ENCODE measurements at places on chromosomes 13 and 19.

DNA sequence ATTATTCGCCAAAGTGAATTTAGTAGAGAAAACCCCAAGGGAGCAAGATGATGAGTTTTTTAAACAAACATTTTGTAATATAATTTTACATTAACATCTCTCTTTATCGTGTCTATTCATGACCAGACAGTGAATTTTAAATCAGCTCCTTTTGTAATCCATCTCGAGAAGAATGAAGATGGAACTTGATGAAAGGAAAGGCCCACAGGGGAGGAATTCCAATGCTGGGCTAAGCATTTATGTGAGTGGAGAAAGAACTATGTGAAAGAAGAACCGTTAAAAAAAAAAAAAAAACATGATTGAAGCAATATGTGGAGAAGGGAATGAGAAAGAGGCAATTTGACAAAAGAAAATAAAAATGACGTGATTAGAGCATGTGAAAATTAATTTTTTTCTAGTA is 170.6 kb downstream of the KCTD12 start:
- DNase-seq, result no peak

DNA sequence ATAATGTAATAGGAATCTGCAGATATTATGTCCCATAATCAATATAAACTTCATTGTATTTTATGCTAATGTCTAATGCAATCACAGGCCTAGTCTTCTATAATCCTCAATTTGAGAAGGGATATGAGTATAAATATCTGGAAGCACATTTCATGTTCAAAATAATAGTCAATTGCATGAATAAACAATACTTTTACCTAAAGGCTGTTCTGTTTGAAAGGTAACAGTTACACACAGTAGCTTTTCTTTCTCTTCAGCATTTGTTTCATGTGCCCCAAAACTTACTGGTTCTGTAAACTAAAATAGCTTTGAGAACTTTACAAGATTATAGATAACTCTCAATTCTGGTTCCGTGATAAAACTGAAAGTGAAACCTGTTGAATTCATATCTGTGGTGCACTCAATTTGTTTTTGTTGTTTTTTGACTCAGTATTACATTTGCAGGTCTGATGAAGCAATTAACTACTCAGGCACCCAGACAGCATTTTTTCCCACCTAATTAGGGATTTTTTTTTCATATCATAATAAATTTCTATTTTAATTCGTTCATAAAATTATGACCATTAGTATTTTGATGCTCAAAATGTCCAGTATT is 1193.8 kb downstream of the SLITRK1 start:
- DNase-seq, result no peak

DNA sequence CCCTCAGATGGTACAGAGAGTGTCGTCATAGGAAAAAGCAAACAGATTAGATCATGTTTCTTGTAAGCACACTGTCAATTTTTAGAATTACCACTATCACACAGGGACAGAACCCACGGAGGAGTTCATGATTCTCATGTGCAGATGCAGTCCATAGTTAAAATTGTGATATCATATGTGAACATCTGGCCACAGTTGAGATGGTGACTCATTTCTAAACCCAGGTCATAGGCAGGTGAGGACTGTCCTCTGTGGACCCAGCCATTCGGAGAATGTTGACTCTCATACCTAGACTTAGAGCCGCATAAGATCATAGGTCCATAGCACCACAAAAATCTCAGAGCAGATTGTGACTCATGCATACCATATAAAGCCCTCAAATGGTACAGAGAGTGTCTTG is 17.8 kb upstream of the ZNF730 start:
- DNase-seq, result no peak

DNA sequence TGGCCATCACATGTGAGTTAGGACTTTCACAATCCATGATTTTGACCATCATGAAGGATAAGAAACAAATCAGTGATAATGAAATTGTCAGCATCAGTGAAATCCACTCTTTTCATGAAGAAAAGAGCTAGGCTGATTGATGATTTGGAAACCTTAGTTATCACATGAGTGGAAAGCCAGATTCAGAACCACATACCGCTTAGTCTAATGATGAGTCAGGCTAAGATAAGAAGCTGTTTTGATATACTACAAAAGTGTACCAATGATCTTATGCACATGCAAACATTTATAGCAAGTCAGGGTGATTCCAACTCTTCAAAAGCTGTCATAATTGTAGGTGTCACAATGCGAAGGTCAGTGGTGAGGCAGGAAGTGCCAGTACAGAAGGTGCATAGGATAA is 519.3 kb downstream of the GPC6 start:
- no peak for DNase-seq
